ENCODE measurements at places on chromosomes 6 and 20.

- no peak for DNase-seq
These were observed 10.2 kb downstream of the ADA start for GRCh38 chr20:44641325-44641724.

- no peak for DNase-seq
These were observed 189.0 kb upstream of the FOXA2 start for GRCh38 chr20:22773344-22773743.

GRCh38 chr6:148980234-148980633 is 233.4 kb downstream of the UST start:
- DNase-seq: no peak

- DNase-seq: no peak
These were observed 42.8 kb upstream of the HFE start for GRCh38 chr6:26044140-26045064.

DNA sequence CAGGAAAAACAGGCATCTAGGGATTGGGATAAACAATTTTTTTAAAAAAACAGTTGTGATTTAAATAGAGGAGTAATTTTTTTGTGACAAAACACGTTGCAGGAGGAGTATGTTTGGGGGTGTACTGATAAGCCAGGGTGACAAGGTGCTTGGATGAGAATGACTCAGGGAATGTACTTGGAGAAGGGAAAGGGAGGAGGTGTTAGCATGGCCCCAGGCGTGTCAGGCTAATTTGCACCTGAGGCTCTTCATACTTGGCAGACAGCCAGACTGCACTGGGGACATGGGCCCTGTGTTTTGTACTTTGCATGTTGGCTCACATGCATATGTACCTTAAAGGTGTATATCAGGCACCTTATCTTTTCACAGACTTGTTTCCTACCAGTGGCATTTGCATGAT is 22.8 kb downstream of the PANK2 start:
- no peak for DNase-seq

GRCh38 chr6:138692058-138692977 is 81.3 kb upstream of the CCDC28A start:
- DNase-seq: peak; percentile 66

DNA sequence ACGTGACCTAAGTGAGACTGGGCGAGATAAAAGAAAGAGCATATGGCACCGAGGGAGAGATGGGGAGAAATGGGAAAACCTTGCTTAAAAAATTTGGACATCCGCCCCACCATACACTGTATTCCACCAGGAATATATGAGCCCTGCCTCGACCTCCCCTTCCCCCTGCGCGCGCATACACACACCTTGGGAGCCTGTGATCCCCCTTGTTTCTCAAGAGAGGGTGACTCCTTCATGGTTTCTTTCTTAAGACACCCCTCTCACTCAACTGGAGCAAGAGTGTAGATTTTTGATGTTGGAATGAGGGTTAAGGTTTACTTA is 480 bp downstream of the ABCF1 start:
- no peak for DNase-seq

GRCh38 chr6:8844968-8845367 is 409.6 kb upstream of the SLC35B3 start:
- no peak for DNase-seq

DNA sequence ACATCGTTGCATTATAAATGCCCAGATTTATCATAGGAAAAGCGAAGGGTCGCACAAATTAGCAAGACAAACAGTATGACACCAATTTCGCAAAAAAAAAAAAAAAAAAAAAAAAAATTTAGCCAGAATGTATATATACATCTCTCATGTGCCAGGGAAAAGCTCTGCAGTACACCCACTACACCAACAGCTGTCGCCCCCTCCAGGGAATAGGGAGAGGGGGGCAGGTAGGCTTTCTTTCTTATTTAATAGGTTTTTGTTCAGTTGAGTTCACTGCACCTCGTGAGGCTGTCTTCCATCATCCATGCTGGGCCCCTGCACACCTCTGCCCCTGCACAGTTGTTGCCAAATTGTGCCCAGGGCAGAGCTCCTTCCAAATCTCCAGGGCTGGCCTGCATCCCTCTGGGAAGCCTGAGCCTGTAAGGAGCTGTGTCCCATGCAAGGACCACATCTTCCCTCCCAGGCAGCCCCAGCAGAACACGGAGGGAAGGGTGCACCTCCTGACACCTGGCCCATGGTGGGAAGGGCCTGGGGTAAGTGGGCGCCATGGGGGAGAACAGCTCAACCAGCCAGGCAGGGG is 85.4 kb downstream of the NINL start:
- DNase-seq: no peak

DNA sequence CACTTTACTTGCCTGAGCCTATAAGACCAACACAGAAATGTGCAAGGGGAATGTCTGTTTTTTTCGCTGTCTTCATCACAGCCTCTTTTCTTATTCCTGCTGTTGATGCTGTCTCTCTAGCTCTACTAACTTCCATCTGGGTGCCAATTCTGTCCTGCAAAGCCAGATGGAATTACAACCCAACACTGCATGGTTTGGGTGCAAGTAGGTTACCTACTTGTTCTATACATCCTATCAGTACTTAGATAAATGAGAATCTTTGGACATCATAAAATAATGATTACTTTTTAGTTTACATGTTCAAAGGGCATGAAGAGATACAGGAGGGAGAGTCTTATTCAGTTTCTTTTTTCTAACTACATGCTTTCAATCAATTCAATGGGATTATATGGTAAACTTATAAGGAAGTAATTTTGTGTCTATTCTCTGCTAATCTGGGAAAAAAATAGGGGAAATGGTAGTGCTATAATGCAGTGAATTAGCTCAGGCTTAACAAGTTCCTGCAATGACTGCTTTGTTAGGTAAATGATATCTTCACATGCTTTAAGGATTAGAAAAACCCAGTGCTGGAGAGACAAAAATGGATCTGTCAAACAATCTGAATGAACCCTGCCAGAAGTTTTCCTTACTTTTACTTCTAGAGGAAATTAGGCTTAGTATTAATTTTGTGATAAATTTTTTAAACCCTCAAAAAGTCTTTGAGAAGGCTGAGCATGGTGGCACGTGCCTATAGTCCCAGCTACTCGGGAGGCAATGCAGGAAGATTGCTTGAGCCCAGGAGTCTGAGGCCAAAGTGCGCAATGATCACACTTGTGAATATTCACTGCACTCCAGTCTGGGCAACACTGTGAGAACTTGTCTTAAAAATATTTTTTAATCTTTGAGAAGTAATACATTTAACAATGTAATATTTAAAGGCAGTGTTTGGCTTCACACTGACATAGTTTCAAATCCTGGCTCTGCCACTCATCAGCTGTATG is 86.5 kb upstream of the E2F3 start:
- no peak for DNase-seq

DNA sequence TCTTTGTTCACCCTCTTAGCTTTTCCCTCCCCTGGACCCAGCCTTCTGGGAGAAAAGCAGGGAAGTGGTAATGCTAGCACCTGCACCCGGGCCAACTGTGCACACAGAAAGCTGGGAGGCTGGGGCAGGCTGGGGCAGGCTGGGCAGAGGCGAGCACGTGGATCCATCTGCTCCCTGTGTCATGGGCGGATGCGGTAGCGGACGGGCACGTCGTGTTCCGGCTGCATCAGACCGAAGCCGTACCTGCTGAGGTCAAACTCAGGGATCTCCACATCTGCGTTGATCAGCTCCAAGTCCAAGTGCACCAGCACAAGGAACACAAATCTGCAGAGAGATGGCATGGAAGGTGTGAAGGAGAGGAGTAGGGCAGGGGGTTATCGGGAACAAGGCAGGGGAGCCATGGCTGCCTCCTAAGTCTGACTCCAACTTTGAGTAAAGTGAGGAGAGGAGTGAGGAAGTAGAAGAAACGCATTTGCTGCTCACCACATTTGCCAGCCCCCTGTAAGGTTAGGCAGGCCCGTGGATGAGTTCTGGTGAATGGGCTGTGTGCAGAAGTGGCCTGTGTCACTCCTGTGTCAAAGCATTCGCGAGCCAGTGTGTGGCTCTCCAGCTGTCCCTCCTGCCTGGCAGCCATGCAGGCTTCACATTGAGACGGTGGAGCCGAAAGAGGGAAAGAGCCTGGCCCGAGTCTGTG is 25.4 kb upstream of the KCNB1 start:
- DNase-seq: no peak

GRCh38 chr6:136923954-136924673 is 2.0 kb downstream of the SLC35D3 start:
- DNase-seq: no peak

- DNase-seq: no peak
These were observed 19.5 kb upstream of the MAS1 start for GRCh38 chr6:159871241-159871640.

- DNase-seq: no peak
These were observed 91.7 kb upstream of the PDE7B start for GRCh38 chr6:135759831-135760230.

- no peak for DNase-seq
These were observed 518 bp downstream of the RBPJL start for GRCh38 chr20:45307076-45307640.

DNA sequence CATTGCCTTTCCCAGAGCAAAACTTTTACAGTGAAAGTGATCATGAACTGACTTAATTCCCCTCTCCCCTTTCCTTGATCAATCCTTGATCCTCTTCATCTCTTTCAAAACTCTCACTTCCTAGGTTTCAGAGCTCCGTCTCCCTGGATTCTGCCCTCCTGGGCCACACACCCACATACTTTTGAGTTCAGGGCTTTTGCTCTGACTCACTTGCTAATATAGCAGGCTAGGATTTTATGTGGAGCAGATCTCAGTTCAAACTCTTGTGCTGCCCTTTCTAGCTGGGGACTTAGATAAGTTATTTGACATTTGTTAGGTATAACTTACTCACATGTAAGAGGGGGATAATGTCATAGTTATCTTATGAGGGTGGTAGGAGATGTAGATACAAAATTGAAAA is 109.1 kb upstream of the MLIP start:
- DNase-seq: no peak

GRCh38 chr6:159977255-159977903 is 8.5 kb downstream of the IGF2R start:
- no peak for DNase-seq

- DNase-seq: no peak
These were observed 29.5 kb upstream of the HLA-A start for GRCh38 chr6:29912840-29913239.
